ENCODE measurements at places on chromosomes 7 and 10. TPM values are rescaled to one million over a fixed set of nuclear protein-coding genes. Genes with fewer than 3 reads are reported as not detected.

- no peak for DNase-seq
Observed at GRCh38 chr10:82335831-82336230, 460.8 kb downstream of the NRG3 start.

DNA sequence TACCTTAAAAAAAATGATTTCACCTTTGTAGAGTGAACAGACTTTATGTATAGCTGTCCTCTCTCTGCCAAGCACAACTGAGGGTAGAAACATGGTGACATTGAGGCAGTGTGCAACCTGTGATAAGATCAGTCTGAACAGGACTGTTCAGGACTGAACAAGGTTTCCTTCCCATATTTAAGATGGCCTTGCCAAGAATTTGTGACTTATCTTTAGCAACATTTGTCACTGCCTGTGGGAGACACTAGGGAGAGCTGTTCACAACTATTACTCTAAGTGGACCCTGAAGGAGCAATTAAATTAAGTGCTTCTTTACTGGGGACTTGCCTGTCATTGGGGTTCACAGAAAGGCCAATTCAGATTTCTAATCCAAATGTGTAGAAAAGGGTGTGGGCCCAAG is 6.7 kb downstream of the OR13A1 start:
- DNase-seq, result peak; percentile 1

GRCh38 chr10:121236621-121237020 is 361.6 kb downstream of the FGFR2 start:
- no peak for DNase-seq

DNA sequence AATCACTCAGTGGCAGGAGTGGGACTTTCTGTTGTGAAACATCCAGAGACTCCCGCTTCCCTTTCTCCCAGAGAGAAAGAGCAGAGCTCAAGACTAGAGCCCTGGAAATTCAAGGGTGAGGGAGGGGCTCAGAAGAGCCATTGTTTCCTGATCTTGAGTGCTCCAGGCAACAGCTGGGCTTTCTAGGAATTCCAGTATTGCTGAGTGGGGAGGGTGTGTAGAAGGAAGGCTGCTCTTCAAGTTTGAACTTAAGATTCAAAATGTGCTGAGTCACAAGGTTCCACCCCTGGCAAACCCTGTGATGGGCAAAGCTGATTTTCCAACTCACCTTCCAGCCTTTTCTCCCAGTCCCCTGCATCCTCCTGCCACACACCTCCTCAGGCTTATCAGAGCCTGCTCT is 42.3 kb upstream of the MSRB2 start:
- DNase-seq, result peak; percentile 15

DNA sequence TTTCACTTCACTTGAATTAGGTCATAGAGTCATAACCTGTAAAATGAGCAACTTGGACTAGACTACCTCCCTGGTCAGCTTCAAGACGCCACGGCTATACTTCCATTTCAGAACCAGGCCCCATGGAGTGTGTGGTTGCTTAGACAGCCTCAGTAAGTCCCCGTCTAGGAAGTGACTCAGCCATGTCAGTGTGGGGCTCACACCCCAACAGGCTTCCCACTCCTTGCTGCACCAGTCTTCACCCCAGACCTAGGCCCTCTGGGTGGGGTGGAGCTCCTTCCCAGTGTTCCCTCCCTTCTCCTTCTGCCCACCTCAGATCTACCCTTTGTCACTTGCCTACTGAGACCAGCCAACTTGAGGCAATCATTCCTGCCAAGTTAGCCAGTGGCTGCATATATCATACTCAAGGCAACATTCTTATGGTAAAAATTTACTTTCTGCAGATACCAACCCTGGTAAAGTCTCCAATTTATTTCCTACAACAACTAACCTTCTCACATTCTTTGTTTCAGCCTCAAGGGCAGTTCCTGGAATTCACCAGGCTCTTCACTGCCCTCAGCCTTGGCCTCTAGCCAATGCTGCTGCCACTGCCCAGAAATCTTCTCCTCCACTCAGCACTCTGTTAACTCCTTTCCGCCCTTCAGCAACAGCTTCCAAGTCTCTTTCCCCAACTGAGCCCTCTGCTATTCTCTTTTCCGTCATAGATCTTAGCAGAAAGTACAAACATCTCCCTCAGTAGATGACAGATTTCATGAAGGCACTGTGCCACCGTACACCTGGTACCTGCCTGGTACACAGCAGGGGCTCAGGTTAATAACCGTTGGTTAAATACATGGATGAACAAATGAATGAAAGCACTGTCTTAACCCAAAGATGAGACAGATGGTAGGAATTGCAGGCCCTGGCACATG is 31.3 kb upstream of the ZNRF2 start:
- DNase-seq, result peak; percentile 69

DNA sequence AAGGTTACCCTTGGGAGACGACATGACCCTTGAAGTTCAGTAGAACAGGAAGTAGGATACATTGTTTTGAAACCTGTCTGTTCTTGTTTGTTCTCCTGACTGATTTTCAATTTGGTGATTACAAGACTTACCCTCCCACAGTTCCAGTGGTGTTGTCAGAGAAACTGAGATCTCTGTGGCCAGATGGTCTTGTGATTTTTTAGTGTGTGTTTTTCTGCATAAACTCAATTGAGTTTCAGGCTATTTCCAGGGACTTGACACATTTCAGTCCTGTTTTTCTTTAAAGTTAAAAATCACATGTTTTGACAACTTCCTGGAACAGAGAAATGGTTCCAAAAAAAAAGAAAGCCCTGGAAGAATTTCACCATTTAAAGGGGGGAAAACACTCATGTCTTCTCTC is 22.3 kb downstream of the PIK3CG start:
- DNase-seq, result no peak

DNA sequence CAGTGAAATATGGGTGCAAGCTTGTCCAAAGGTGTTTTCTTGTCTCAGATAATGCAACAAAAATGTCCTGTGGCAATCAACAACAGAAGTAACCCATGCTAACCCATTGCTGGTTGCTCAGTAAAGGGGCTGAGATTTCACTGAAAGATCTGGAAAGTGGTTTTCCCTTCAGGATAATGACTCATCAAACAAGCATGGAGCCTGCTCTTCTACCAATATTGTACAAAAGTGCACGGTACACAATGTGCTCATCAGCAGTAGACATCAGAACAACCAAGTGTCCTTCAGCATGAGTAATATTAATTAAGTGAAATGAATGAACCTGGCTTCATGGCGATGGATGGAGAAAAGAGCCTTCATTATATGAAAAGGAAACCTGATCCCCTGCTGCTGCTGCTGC is 287.1 kb upstream of the NEBL start:
- DNase-seq, result peak; percentile 82

DNA sequence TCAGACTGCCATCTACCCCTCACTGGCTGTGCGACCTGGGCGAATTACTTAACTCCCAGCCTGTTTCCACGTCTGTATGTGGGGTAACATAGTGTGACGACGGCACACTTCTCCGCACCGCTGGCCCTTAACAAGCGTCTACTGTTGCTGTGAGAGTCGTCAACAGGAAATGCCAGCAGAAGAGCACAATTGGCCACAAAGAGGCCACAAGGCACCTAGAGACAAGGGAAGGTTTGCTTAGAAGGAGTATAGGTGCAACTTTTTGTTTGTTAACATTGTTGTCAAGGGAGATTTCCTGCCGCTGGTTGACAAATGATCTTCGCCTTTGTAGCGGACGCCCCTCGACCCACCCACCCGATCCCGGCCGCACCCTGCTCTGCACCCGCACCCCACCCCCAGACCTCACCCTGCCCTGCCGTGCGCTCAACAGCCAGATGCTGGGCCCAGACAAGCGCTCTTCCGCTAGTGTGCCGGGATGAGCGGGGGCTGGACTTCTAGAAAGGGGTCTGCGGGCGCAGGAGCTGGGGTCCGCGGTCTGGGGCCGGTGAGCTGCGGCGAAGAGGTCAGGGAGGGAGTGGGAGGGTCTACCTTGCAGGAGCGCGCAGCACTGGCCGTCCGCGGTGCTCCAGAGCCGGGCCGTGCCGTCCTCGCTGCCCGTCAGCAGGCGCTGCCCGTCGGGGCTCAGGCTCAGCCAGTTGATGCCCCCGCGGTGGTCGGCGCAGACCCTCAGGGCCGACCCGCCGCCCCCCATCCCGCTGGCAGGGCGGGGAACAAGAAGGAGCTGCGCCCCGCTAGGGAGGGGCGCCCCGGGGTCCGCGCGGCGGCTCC is 785 bp downstream of the WDR86 start:
- DNase-seq, result no peak

The GDF10 gene
- total RNA-seq, result not detected

DNA sequence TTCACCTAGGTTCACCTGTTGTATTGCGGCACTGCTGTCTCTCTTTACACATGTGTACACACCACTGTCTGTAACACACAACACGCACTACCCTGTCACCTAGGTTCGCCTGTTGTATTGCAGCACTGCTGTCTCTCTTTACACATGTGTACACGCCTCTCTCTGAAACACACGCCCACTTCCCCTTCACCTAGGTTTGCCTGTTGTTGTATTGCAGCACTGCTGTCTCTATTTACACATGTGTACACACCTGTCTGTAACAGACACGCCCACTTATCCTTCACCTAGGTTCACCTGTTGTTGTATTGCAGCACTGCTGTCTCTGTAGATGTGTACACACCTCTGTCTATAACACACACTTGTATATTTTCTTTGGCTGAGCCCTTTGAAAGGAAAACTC is 51.5 kb downstream of the WDR37 start:
- no peak for DNase-seq

The NRAP gene
- not detected for total RNA-seq

The ACSM6 gene
- total RNA-seq, result not detected

DNA sequence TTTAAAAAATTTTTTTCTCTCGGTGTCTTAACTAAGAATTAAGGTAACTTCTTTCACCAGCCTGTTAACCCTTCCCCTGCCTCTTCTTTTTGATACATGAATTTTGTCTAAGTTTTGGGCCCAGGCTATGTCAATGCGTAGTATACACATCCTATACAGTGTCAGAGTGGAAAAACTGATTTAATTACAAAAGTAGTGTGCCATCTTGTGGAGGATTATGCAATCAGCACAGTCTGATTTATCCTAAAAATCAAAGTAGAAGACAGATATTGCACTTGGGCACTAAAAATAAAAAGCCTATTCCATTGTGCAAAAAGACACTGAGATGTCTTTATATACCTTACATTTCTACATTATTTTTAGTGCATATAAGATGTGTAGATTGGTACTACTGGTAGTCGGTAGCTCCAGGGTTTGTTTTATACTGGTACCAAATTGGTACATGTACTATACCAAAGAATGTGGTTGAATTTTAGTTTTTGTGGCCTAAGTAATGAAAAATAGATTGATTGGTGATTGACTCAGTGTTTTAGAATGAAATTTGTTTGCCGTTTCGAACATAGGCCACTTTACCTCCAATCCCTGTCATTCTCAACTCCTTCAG is 96.6 kb downstream of the MKLN1 start:
- DNase-seq, result peak; percentile 49

GRCh38 chr10:117345143-117345542 is 30.1 kb downstream of the PDZD8 start:
- DNase-seq, result peak; percentile 41

- no peak for DNase-seq
Observed at GRCh38 chr10:66292922-66293321, 632.9 kb upstream of the LRRTM3 start.

The TLX1 gene
- total RNA-seq, result not detected

The IGF2BP3 gene
- total RNA-seq, result 63.3 TPM

The ANKMY2 gene
- total RNA-seq, result 35.6 TPM

GRCh38 chr7:156918635-156919034 is 25.7 kb upstream of the LMBR1 start:
- no peak for DNase-seq

DNA sequence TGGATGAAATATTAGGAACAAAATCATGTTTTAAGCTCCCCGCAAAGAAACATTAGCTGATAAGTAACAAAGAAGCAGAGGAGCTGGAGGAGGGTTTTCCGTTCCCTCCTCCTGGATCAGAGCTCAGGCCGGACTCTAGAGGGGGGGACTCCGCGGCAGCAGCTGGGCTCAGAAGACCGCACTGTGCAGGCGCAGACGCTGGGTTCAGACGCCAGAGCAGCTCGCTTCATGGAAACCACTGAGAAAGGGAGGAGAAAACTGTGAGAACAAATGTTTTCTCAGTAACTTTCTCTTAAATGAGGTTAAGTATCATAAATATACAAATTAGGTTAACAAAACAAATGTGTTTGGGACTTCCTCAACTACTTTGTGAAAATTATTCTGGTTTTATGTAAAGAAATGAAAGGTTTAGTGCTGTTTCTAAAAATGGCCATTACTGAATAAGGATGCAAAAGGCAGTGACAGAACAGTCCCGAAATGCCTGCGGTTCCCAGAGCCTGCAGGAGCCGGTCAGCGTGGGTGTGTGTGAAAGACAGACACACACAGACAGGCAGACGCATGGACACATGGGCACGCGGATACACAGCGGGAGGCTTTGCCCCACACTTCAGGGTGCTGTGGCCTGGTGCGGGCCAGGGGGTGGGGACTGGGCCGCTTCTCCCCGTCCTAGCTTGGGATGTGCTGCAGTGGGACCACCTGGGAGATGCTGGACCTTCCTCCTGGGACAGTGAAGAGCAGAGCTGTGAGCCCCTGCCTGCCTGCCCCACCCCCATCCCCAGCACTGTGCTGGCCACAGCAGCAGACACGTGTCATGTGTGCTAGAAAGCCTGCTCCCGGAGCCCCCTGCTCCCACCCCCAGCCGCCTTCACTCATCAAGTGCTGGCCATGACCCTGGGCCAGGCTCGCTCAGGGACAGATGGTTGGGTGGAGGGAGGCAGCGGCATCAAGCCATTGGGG is 20.3 kb upstream of the ADGRA1 start:
- DNase-seq, result no peak

GRCh38 chr7:37538945-37539344 is 90.3 kb upstream of the ELMO1 start:
- no peak for DNase-seq

- DNase-seq, result no peak
Observed at GRCh38 chr10:97651773-97652172, 11.3 kb downstream of the PI4K2A start.

GRCh38 chr10:129552119-129552518 is 85.1 kb downstream of the MGMT start:
- no peak for DNase-seq

GRCh38 chr7:76133164-76133775 is 68.4 kb upstream of the SRRM3 start:
- no peak for DNase-seq

- no peak for DNase-seq
Observed at GRCh38 chr7:38438970-38439369, 165.5 kb upstream of the TARP start.

DNA sequence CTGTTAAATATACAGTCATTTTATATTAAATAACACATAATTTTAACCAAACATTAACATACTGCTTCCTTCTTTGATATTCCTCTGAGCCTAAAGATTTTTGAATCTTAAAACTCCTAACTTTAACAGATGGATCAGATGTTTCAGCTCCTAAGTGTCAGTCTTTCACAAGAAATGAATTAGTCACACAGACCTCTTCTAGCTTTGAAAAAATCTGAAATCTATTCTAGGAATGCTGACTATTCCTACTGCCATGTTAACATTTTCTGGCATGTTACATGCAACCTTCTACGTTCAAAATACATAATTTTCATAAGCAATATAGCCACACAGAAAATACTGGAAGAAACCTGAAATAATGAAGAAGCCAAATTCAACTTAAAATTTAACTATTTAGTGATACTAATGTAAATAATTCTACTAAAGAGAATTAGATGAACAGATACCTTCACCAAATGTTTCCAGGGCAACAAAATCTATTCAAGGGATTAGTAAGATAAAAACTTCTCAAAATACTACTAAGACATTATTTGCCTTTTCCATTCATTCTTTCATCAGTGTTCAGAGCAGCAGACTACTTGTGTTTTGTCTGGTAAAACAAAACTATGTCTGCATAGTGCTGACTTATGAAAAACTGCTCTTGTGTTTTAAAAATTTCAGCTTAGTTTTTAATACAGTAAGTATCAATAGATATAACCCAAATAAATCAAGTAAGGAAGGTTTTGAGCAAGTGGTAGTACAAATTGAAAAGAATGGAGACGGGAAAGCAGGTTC is 9.2 kb downstream of the JMJD1C start:
- peak; percentile 70 for DNase-seq

Data from LHCN-M2 (cell line).